ENCODE measurements at places on chromosomes 3 and 15.

GRCh38 chr15:36757189-36757814, 177.9 kb downstream of the CDIN1 start:
- DNase-seq: no peak

GRCh38 chr3:117995842-117996437, 1038.7 kb downstream of the IGSF11 start:
- no peak for DNase-seq

DNA sequence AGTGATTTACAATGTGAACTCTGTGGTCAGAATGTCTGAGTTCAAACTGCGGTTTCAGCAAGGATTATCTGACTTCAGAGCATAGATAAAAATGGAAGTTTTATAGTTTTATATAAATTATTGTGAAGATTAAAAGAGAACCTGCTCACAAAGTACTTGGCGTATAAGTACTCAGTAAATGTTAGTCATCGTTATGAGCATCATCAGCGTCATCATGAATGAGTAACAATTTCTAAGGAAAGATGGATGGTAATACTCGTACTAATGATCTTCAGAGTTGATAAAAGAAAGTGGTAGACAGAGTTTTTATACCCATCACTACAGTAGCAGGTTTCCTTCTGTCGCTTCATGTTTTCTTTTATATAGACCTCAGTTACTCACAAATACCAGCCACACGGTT, 341.8 kb downstream of the RAP2B start:
- DNase-seq: no peak

DNA sequence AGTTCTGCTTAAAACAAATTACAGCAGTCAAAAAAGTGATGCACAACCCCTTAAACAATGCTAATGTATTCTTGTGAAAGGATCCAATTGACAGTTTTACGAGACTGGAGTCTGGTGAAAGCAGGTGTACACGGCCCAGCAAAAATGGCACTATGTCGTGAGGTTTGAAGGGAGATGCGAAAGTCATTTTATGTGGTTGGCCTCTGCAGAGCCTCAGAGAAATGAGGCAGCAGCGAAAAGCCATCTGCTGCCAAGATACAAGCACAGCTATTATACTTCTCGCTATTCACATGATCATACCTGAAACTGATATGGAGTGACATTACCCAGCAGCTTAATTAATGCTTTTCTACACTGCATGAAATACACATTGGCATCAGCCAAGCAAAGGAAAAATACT, 36.4 kb downstream of the MECOM start:
- DNase-seq: no peak

DNA sequence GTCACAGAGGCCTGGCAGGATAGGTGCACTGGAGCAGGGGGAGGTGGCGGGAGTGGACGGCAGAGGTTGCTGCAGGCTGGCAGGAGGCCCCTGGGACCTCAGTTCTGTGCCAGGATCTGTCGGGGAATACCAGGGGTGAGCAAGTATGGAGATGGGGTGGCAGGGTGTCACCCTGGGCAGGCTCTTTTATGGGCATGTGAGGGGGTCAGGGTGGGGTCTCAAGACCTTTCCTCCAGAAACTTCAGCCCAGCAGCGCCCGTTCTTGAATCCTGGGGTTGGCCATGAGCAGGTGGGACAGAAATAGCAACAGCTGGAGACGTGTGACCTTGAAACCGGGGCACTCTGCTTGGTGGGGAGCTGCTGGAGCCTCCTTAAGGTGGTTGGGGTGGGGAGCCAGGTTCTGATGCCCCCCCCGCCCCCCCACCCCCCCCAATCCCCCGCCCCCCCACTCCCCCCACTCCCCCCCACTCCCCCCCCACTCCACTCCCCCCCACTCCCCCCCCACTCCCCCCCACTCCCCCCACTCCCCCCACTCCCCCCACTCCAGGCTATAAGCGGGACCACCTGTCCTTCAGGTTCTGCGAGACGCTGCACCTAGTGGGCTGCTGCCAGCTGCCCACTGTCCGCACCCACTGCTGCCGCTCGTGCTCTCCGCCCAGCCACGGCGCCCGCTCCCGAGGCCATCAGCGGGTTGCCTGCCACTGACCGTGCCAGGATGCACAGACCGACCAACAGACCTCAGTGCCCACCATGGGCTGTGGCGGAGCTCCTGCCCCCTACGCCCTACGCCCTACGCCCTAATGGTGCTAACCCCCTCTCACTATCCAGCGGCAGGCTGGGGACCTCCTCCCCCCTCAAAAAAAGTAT, 84.9 kb downstream of the TBC1D2B start:
- no peak for DNase-seq

GRCh38 chr3:4582624-4583023, 89.5 kb downstream of the ITPR1 start:
- no peak for DNase-seq

- DNase-seq: no peak
These were observed 4.2 kb downstream of the SLC25A20 start for GRCh38 chr3:48894516-48894915.

DNA sequence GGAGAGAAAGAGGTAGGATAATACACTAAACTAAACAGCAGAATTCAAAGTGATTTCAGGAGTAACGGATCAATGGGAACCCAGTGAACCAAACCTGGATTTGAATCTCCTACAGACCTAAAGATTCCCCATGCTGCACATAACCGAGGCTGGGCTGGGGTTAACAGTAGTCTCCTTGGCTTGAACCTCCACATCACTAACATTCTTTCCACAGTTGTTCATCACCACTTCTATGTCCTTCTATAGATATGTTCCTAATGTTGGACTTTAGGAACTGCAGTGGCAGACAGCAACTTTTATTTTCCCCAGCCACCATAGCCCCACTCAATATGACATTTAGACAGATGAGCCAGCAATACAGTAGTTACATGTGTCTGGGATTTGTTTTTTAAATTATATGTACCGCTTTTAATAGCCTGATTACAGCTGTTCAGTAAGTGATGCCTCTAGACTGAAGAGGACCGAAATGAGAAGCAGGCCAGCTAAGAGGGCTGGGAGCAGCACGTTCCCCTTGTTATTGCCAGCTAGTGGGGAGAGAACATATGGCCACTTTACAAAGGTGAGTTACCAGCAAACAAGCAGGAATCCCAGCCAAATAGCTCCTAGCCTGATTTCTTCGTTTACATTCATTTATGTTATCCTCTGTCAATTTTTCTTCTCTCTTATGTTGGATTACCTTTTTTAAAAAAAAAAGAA, 472.6 kb upstream of the CDIN1 start:
- no peak for DNase-seq

DNA sequence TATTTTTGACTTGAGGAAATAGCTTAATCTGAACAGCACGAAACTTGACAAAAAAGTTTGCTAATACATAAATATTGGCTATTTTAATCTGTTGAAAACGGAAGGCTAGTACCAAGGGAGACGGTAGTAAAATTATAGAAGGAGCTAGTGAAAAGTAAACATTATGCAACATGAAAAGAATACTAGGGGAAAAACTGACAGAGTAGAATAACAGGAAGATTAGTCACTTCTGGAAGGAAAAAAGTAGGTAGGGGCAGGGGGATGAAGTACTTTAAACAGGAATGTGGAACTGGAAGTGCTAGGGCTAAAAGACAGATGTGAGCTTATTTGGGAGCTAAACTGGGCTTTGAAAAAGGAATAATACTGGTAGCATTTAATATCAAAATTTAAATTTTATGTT, 60.1 kb downstream of the MBNL1 start:
- no peak for DNase-seq

GRCh38 chr3:128133273-128133883, 9.8 kb upstream of the RUVBL1 start:
- peak; percentile 51 for DNase-seq
